Lower leg skin (tissue), 4 donors: ENCODE measurements at places on chromosomes 16 and 17.
A peak's percentile ranks its signal among the peaks of the same experiment; 100 is the strongest.

DNA sequence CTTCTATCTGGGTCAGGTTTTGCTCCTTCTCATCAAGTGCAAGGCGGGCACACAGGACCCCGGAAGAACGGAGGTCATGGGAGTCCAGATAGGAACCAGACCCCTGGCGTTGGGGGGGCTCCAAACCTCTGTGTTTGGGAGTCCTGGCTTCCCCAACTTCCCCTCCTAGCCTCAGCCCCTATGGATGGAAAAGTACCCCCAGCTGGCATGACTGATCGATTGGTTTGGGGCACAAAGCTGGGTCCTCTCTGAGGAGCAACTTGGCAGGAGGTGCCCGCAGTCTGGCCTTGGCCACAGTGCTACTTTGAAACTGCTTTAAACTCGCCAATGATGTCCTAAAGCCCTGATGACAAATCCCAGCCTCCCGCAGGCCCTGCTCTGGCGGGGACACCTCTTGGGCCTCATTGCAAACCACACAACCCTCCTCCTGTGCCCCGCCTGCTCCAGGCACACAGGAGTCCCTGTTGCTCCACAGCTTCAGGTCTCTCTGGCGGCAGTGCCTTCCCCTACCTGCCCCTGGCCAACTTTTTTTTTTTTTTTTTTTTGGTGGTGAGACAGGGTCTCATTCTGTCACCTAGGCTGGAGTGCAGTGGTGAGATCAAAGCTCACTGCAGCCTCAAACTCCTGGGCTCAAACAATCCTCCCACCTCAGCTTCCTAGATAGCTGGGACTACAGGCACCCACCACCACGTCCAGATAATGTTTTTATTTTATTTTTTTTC lies 38.0 kb upstream of the SNN start:
- DNase-seq: no peak

DNA sequence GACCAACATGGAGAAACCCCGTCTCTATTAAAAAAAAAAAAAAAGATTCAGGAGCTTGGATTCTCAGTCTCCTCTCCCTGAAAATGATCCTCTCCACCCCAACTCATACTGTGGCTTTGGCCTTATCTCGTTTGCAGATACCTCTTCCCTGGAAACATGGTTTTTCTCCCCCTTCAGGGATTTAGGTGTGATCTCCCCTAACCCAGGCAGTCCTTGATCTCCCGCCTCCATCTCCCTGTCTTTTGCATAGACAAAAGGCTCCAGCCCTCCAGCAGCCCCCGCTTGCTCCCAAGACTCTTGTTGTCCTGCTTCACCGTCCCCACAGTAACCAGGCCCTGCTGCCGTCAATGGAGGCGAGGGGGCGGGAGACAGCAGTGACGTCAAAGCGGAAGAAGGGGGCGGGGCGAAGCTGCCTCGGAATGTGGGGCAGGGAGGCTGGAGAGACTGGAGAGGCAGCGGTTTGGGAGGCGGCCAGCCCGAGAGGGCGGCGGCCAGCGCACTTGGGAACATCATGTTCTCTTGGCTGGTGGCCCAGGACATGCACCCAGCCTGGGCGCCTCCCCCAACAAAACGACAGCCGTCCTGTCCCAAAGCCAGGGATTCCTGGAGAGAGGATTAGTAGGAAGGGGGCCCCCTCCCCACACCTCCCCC lies 1.9 kb upstream of the PER1 start:
- DNase-seq: peak; percentile 100

DNA sequence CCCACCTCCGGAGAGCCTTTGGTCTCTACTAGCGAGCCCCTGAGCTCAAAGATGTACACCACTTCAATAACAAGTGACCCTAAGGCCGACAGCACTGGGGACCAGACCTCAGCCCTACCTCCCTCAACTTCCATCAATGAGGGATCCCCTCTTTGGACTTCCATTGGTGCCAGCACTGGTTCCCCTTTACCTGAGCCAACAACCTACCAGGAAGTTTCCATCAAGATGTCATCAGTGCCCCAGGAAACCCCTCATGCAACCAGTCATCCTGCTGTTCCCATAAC lies 702 bp downstream of the SPN start:
- no peak for DNase-seq

- DNase-seq: no peak
These were observed 38.5 kb downstream of the CHD9 start for GRCh38 chr16:53093162-53093744.

DNA sequence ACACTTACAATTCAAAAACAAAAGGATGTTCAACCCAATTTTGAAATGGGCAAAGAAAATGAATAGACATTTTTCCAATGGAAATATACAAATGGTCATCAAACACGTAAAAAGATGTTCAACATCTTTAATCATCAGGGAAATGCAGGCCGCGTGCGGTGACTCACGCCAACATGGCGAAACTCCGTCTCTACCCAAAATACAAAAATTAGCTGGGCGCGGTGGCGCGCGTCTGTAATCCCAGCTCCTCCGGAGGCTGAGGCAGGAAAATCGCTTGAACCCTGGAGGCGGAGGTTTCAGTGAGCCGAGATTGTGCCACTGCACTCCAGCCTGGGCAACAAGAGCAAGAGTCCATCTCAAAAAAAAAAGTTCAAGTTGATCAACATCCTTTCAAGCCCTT lies 1.8 kb upstream of the CLUAP1 start:
- DNase-seq: no peak

- no peak for DNase-seq
These were observed 795 bp upstream of the PIRT start for GRCh38 chr17:10838682-10839081.

DNA sequence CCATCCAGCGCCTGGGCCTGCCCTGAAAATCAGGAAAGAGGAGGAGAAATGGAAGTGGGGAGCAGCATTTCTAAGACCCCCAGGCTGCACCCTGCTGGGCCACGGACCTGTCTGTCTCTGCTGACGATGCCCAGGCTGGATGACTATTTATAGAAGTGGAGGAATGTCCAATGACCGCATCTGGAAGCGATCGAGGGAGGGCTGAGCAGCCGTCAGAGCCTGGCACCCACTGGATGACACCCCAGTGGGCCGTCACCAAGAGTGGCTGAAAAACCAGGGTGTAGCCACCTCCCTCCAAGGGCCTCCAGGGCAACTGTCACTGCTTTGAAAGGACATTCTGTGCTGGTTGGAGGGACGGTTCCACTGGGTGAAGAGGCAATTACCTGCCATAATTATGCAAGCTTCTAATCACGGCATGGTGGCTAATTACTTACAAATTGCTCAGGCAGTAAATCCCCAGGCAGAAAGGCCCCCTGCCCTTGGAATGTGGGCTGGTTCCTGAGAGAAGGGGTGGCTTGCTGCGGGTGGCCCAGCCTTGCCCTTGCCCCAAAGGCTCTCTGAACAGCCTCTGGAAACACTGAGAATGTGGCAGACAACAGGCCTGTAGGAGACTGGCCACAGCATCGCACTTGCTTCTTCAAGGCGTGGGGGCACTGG lies 332.1 kb downstream of the C16orf95 start:
- DNase-seq: no peak
